ENCODE measurements at places on chromosomes 7 and 10.
A peak's percentile ranks its signal among the peaks of the same experiment; 100 is the strongest.

GRCh38 chr10:30006410-30006809 is 53.0 kb downstream of the JCAD start:
- peaks cover 3% of the 10 kb centered on the region for H3K27me3 ChIP-seq
- H3K4me1 ChIP-seq: no peaks in the 10 kb centered on the region
- H3K27ac ChIP-seq: no peak overlapping the region
- H3K36me3 ChIP-seq: no peaks in the 10 kb centered on the region
- no peak overlapping the region for H3K4me3 ChIP-seq

- no peak for DNase-seq
- H3K4me1 ChIP-seq: peaks cover 74% of the 10 kb centered on the region
- no peak overlapping the region for H3K4me3 ChIP-seq
- H3K27me3 ChIP-seq: no peaks in the 10 kb centered on the region
These were observed 30.8 kb upstream of the PDCD4 start for GRCh38 chr10:110840923-110841428.

DNA sequence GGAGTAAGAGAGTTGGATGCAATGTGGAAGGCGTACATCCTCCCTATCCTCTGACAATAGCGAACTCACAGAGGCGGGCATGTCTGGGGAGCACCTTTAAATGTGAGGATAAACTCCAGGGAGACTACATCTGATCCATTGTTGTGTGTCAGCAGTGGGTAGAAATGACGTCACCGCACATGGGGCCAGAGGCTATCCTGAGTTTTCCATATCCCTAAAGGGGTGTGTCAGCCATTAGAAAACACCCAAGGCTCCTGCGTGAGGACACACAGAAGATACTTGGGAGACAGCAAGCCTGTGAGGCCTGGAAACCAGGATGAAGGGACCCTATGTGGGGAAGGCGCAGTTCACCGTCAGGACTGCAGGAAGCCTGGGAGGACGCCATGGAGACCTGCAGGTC is 17.2 kb upstream of the CDHR3 start:
- no peak for DNase-seq
- no peaks in the 10 kb centered on the region for H3K36me3 ChIP-seq
- no peaks in the 10 kb centered on the region for H3K4me1 ChIP-seq
- H3K27ac ChIP-seq: no peak overlapping the region
- H3K27me3 ChIP-seq: no peaks in the 10 kb centered on the region
- no peak overlapping the region for H3K4me3 ChIP-seq

GRCh38 chr7:11911900-11912299 is 79.9 kb upstream of the THSD7A start:
- H3K4me3 ChIP-seq: no peak overlapping the region
- peaks cover 3% of the 10 kb centered on the region for H3K4me1 ChIP-seq
- DNase-seq: no peak
- H3K36me3 ChIP-seq: no peaks in the 10 kb centered on the region

GRCh38 chr10:71233482-71233892 is 21.1 kb downstream of the UNC5B start:
- no peak overlapping the region for H3K27ac ChIP-seq
- H3K4me1 ChIP-seq: peaks cover 9% of the 10 kb centered on the region
- no peaks in the 10 kb centered on the region for H3K36me3 ChIP-seq
- DNase-seq: no peak
- H3K4me3 ChIP-seq: no peak overlapping the region

DNA sequence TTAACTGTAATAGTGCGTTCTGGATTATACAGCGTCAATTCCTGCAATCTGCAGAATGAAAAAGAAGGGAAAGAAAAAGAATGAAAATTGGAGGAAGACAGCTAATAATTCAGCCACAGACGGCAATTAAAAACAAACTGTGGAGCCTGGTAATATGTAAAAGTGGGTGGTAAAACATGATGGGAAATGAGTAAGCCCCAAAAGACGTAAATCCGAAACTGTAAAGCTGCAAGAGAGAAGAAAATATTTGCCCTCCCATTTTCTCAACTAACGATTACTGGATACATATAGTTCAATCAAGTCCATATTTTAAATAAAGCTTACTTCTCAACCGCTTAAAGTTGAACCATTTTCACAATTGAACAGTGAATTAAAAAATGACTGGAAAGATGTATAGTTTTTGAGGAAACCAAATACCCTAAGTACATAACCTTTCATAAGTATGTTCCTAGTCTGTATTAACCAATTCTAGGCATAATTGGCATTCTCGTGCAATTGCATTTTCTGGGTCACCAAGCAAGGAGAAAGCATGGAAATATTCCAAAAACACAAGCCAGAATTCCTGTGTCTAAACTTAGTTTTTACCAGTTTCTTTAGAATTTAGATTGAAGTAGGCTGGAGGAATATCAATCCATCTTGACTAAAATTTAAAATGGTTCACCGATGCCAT is 44.8 kb downstream of the MALSU1 start:
- H3K27ac ChIP-seq: no peak overlapping the region
- peaks cover 10% of the 10 kb centered on the region for H3K4me1 ChIP-seq
- no peaks in the 10 kb centered on the region for H3K36me3 ChIP-seq
- no peaks in the 10 kb centered on the region for H3K27me3 ChIP-seq

DNA sequence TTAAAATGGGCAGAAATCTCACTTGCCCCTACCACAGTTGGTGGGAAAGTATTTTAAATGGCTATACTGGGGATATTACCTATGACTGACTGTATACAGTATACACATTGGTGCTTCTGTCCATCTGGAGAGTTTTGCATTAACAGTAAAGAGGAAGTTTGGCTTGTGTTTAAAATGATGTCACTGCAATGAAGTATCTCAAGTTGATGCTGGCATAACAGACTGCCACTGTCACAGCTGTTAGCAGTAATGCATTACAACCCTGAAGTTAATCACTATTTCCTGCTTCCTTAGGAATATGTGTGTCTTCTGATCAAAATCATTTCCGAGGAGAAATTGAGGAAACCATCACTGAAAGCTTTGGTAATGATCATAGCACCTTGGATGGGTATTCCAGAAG is 1.9 kb downstream of the DKK1 start:
- peaks cover 6% of the 10 kb centered on the region for H3K4me1 ChIP-seq
- no peak overlapping the region for H3K4me3 ChIP-seq
- peaks cover 11% of the 10 kb centered on the region for H3K27me3 ChIP-seq
- DNase-seq: no peak
- no peaks in the 10 kb centered on the region for H3K36me3 ChIP-seq

DNA sequence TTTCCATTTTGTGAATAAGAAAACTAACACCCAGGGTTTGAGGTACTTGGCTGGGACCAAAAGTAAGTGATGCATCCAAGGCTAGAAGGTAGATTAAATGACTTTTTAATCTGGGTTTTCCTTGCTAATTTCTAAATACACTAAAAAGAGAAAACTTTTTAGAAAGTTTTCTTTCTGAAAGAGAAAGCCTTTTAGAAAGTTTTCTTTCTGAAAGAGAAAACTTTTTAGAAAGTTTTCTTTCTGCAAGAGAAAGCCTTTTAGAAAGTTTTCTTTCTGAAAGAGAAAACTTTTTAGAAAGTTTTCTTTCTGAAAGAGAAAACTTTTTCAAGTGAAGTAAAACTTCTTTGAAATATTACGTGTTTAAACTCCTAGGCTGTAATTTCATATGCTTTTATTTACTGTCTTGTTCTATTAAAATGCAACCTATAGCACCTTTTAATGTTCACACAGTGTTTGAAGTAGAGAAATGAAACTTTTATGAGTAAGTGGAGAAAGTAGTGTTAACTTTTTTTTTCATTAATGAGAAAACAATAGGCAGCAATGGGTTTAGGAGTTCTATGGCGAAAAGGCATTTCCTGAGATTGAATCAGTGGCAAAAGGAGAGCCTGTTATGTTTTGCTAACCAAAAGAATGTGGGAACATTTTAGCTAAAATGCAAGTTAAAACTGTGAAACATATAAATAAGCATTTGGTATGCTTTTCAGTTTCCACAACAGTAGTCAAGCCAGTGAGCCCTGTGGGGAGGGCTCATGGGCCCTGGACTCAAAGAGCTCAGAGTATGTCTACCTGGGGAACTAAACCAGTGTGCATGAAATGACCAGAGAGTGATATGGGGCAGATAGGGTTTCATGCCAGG is 103.7 kb downstream of the RBM20 start:
- H3K27me3 ChIP-seq: peaks cover 5% of the 10 kb centered on the region
- peaks cover 10% of the 10 kb centered on the region for H3K36me3 ChIP-seq
- no peak overlapping the region for H3K27ac ChIP-seq
- H3K4me1 ChIP-seq: no peaks in the 10 kb centered on the region

- H3K4me1 ChIP-seq: peaks cover 1% of the 10 kb centered on the region
- no peak overlapping the region for H3K27ac ChIP-seq
- H3K36me3 ChIP-seq: peaks cover under 1% of the 10 kb centered on the region
These were observed 6.3 kb downstream of the FAS start for GRCh38 chr10:88996927-88997326.

DNA sequence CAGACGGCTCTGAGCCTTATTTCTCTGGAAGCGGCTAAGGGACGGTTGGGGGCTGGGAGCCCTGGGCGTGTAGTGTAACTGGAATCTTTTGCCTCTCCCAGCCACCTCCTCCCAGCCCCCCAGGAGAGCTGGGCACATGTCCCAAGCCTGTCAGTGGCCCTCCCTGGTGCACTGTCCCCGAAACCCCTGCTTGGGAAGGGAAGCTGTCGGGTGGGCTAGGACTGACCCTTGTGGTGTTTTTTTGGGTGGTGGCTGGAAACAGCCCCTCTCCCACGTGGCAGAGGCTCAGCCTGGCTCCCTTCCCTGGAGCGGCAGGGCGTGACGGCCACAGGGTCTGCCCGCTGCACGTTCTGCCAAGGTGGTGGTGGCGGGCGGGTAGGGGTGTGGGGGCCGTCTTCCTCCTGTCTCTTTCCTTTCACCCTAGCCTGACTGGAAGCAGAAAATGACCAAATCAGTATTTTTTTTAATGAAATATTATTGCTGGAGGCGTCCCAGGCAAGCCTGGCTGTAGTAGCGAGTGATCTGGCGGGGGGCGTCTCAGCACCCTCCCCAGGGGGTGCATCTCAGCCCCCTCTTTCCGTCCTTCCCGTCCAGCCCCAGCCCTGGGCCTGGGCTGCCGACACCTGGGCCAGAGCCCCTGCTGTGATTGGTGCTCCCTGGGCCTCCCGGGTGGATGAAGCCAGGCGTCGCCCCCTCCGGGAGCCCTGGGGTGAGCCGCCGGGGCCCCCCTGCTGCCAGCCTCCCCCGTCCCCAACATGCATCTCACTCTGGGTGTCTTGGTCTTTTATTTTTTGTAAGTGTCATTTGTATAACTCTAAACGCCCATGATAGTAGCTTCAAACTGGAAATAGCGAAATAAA is 175.5 kb downstream of the RNF216 start:
- peaks cover 8% of the 10 kb centered on the region for H3K4me1 ChIP-seq
- H3K27ac ChIP-seq: no peak overlapping the region
- H3K36me3 ChIP-seq: no peaks in the 10 kb centered on the region

GRCh38 chr7:83339907-83340306 is 177.2 kb upstream of the PCLO start:
- no peak for DNase-seq
- no peak overlapping the region for H3K27ac ChIP-seq
- no peak overlapping the region for H3K4me3 ChIP-seq

- no peak overlapping the region for H3K4me3 ChIP-seq
- H3K27ac ChIP-seq: no peak overlapping the region
- no peaks in the 10 kb centered on the region for H3K27me3 ChIP-seq
These were observed 148.3 kb upstream of the TCF7L2 start for GRCh38 chr10:112801748-112802147.

- H3K4me1 ChIP-seq: peaks cover 4% of the 10 kb centered on the region
- no peaks in the 10 kb centered on the region for H3K27me3 ChIP-seq
- no peak for DNase-seq
These were observed 50.6 kb downstream of the INHBA start for GRCh38 chr7:41652267-41652666.

GRCh38 chr7:24707988-24708615 is 49.2 kb downstream of the GSDME start:
- H3K27ac ChIP-seq: no peak overlapping the region
- H3K4me3 ChIP-seq: no peak overlapping the region

- H3K36me3 ChIP-seq: peaks cover 25% of the 10 kb centered on the region
- H3K4me1 ChIP-seq: peaks cover 6% of the 10 kb centered on the region
- DNase-seq: no peak
- no peak overlapping the region for H3K27ac ChIP-seq
These were observed 325.6 kb downstream of the THSD7A start for GRCh38 chr7:11506417-11506816.

DNA sequence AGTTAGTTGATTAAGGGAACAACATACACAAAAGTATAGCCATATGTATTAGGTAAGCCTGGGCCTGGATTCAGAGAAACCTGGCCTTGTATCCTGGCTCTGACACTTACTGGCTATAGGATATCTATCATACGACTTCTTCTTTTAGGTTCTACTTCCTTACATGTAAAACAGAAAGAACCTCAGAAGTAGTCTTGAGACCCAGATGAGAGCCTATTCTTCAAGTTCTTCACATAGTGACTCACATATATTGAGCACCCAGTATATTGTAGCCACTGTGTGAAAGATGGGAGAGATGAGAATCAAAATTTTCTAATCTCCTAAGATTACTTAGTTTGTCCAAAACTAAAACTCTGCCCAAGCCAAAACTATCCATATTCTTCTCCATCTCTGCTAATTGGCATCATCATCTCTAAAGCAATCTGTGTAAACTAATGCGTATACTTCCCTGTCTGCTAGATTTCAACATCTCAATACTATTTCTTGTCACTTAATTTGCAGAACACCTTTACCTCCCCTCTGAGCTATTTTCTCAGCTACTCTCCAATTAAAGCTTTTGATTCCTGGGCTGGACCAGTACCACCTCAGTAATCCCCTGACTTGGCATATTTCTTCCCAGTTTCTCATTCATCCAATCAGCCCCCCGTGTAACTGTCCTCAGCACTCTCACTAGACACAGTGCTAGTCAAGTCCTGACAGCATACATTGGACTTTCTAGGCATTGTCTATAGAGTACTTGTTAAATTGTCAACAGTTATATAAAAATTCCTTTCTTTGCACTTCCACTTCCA is 53.5 kb upstream of the MET start:
- no peaks in the 10 kb centered on the region for H3K4me1 ChIP-seq
- no peak for DNase-seq
- no peaks in the 10 kb centered on the region for H3K36me3 ChIP-seq
- H3K4me3 ChIP-seq: no peak overlapping the region

DNA sequence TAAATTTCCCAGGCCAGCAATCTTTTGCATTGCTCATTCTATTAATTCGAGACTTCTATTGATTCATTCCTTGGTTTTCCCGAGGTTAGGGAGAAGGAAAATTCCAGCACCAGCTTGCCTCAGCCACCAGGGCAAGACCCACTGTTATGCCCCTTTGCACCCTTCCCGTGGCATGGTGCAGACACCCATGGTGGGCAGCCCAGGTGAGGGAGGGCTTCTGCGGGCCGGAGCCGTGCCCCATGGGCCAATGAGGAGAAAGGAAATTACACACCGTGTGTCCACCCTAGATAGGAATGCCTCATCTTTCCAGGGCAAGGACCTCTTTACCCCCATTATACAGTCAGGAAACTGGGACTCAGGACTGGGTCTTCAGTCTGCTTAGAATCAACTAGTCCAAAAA is 4.5 kb upstream of the GRID1 start:
- no peak overlapping the region for H3K4me3 ChIP-seq
- peak; percentile 7 for DNase-seq
- no peak overlapping the region for H3K27ac ChIP-seq
- H3K27me3 ChIP-seq: peaks cover 20% of the 10 kb centered on the region
